D341Med (cell line): ENCODE measurements at places on chromosomes 2 and 18.

DNA sequence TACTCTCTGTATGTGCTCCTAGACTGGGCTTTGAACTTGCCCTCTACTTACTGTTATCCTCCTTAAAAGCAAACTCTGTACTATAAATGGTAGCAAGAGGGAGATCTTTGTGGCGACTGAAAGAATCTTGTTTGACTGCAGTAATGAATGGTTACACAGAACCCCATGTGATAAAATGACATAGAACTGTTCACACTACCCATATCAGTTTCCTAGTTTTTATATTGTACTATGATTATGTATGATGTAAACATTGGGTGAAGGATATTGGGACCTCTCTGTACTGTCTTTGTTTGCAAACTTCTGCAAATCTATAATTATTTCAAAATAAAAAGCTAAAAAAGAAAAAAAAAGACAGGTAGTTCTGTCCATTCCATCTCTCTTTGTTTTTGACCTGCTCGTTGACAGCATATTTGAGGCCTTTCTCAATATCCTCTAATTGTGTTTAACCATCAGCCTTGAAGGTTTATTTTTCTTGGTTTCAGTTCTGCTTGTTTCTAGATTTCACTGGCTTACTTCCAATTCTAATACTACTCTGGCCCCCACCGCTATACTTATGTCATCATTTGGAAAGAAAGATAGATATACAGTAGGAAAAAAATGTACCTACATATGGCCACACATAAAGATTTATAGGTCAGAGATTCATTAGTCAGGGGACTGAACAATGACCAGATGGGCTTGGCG lies 79.2 kb upstream of the MYO3B start:
- DNase-seq: no peak

GRCh38 chr2:201466050-201466675 lies 14.6 kb downstream of the STRADB start:
- no peak for DNase-seq

- no peak for DNase-seq
These were observed 823.8 kb upstream of the HS6ST1 start for GRCh38 chr2:129142465-129142864.

DNA sequence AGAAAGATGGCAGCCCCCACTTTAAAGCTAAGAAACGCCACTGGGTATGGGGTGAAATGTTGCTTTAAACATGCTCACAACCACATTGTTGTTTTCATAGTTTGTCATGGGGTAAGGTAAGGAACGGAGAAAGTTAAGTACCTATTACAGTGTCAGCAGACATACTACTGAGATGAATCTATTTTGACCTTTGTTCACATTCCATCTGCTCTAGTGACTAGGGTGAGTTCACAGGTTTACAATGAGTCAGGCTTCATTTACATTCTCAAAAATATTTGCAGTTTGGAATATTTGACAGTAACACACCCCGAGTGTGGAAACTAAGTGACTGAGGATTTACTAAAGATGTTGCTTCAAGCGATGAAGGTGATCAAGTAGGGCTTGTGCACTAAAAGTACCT lies 428.7 kb upstream of the ACVR2A start:
- DNase-seq: no peak
